AG20443 (cell line): ENCODE measurements at places on chromosomes 13 and 19.

DNA sequence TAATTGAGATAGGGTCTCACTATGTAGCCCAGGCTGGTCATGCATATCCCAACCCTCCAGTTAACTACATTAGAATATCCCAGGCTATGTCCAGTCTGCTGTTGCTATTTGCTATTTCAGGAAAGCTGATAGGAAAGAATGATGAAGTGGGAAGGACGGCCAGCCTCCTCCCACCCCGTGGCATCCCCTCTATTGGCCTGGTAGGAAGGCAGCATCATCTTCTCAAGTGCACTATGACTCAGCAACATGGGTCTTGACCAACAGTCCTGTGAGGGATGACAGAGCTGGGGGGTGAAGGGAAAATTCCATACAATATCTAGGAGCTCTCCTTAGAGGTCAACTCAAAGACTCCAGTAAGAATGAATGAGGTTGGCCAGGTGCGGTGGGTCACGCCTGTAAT is 48.0 kb upstream of the ABCC4 start:
- no peak for DNase-seq

GRCh38 chr19:35739275-35740107 is 2.8 kb downstream of the IGFLR1 start:
- DNase-seq, result no peak

DNA sequence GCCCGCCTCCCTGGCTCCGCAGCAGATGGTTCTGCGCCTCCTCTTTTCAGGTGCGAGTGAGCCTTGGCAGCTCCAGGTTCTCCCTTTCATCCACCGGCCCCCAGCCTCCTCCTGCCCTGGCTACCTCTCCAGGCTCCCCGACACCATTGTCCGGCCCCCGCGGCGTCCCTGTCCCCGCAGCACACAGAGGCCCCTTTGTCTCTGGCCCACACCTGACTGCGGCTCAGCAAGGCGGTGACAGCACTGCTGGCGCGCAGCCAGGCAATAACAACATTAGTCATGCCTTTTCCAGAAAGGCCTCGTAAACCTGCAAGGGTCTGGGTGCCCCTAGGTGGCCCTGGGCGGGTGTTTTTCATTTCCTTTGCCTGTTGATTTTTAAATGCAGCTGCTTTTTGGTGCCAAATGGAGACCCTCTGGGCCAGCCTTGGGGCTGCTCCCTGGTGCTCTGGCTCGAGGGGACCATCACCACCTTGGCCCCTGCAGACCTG is 73.2 kb upstream of the MEDAG start:
- no peak for DNase-seq

- no peak for DNase-seq
Observed at GRCh38 chr19:28554321-28555091, 658.4 kb downstream of the UQCRFS1 start.

DNA sequence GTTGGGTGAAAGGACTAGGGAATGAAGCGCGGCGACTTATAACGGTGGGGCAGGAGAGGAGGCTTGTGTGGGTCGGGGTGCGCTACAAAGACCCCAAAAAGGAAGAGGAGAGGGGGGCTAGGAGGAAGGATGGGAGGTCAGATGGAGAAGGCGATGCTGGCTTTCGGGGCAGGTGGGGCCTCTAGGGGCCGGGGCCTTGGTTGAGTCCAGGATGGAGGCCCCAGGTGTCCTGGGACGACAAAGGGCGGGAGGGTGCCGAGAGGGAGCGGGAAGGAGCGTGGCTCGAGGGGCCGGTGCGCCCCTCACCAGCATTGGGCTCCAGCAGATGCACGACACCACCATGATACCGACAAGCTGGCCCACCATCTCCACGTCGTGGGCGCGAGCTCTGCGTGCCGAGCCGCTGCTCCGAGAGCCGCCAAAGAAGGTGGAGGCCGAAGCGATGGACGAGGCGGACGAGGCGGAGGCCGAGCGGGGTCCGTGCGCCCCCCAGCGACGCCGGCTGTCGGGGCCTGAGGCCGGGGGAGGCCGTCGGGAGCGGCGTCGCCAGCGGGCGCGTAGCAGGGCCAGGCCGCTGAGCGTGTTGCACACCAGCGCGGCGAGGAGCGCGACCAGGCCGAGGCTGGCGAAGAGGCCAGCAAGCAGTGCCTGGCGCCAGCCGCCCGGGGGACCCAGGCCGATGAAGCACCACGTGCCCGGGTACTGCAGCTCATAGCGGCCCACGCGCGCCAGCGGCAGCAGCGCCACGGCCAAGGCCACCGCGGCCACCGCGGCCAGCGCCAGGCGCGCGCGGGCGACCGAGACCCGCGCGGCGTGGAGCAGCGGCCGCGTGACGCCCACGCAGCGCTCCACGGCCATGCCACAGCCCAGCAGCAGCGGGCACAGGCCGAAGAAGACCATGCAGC is 1.8 kb downstream of the PTGER1 start:
- peak; percentile 53 for DNase-seq
